ENCODE measurements at places on chromosomes 4 and X.

DNA sequence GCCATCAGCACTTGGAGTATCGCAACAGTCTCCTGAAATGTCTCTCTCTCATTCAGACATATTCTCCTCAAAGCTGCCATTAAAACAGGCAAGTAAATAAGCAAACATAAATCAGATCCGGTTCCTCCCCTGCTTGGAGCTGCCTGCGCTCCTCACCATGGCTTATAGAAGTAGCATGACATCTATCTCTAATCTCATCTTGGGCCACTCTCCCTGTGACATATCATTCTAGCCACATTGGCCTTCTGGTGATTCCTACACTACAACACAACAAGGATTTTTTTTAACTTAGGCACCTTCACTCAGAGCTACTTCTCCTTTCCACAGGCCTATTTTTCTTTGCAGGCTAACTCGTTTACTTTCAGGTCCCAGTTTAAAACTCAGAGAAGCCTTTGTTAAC is 387.9 kb downstream of the ARHGAP24 start:
- no peak for DNase-seq

GRCh38 chr4:121484633-121485032 is 103.8 kb upstream of the QRFPR start:
- no peak for DNase-seq

- DNase-seq: no peak
Measured at GRCh38 chr4:165539801-165540200, 161.0 kb downstream of the CPE start.

- DNase-seq: no peak
Measured at GRCh38 chr4:78691334-78691754, 84.8 kb upstream of the BMP2K start.

GRCh38 chr4:111400741-111401140 is 744.5 kb upstream of the FAM241A start:
- DNase-seq: no peak

GRCh38 chrX:2536141-2536540 is 35.4 kb upstream of the DHRSX start:
- no peak for DNase-seq

GRCh38 chrX:13697455-13697854 is 8.5 kb downstream of the RAB9A start:
- DNase-seq: no peak

GRCh38 chr4:96775501-96775900 is 935.6 kb downstream of the PDHA2 start:
- DNase-seq: no peak

DNA sequence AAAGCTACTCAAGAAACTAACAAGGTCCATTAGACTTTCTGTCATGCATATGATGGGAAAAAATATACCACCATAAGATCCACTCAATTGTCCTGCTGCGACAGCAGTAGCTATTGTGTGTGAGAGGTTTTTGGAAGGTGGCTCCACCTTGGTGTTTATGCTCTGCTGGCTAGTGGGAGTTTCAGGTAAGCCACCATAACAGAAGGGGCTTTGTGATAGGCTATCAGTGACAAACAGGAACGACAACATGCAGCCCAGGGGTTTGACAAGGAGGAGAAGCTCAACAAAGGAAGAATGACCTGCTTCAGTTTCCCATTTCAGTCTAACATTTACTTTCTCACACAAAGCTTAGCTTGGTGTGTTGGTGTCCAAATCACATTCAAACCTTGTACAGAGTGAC is 182.6 kb downstream of the ATOH1 start:
- no peak for DNase-seq

DNA sequence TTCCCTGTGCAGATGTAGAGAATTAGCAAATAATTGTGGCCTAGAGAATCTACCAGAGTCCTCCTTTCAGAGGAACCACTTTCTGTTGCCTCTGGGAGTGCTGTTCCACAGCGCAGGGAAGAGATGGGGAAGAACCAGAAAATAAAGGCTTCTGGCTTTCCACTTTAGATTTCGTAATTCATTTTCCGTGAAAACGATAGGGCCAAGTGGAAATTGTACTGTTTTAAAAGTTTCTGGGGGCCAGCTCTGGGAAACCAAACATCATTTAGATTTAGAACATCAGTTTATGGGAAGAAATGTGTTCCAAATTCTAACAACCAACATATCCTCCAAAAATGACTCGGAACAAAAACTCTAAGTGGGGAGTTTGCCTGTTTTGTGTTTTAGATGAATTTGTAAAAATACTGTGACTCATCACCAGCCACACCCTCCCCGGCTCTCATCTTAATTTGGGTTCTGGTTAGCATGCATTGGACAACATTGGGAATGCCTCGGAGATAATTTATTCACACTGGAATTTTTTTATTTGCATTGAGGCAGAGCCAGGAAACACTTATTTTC is 65.2 kb upstream of the LNX1 start:
- no peak for DNase-seq

DNA sequence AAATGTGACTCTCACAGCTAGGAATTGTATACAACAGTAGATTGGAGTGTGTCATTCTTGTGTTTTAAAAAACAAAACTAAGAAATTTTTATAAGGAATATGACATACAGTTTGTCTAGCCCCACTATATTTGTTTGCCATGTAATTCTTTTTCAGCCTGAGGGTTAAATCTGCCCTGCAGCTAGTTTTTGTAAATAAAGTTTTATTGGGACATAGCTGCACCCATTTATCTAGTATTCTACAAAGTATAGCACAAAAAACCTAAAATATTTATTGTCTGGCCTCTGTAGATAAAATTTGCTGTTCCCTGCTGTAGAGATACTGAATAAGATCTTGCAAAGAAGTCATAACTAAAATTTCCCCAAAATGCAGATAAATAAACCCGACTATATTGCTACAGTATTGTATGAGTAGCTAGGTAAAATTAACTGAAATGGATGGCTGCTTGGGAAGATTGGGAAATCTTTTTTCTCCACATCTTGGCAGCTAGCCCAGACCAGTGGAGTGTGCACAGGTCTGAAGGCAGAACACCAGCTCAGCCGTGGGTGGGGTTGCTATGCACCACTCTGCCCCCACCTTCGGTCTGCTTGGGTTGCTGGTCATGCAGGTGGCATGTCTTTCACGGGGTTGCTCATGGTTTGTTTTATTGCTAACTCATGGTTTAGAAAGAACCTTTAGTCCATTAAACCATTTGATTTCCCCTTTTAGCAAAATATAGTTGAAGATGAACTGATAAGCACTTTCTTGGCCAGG is 127.9 kb downstream of the KLHL8 start:
- no peak for DNase-seq

- DNase-seq: no peak
Measured at GRCh38 chrX:118392716-118393115, 46.8 kb downstream of the WDR44 start.

GRCh38 chr4:55444827-55445226 is 49.1 kb downstream of the TMEM165 start:
- no peak for DNase-seq

DNA sequence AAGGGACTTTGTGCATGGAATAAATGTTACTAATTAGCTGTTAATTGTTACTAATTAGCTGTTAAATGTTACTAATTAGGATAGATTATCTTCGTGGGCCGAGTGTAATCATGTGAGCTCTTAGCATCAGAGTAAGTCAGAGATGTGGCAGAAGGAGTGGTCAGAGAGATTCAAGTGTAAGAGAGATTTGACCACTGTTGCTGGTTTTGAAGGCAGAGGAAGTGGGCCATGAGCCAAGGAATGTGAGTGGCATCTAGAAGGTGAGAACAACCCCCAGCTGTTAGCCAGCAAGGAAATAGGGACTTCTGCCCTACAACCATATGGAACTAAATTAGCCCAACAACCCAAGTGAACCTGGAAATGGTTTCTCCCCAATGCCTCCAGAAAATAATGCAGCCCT is 28.2 kb downstream of the ODAPH start:
- DNase-seq: no peak

GRCh38 chrX:96438803-96439202 is 245.8 kb upstream of the DIAPH2 start:
- no peak for DNase-seq

DNA sequence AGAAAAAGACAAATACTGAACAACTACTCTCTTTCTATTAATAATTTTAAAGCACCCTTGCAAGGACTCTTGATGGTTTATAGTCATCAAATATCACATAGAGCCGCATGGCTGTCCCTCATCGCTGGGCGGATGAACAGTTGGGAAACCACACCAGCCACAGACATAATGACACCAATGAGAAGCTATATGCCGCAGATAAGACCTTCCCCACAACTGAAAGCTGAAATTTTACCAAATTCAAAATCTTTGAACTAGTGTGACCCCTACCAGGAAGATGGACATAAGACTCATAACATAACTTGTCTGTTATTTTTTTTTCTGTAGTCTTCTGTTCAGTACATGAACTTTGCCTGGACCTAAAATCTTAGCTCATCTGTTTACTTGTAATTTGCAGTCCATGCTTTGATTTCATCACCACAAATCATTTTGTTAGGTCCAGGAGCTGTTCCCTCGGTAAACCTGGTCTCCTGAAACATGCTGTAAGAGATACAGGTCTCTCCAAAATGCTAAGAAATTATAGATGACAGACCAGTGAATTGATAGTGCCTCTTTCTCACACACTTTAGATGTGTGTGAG is 157.3 kb upstream of the RAPGEF2 start:
- DNase-seq: no peak

DNA sequence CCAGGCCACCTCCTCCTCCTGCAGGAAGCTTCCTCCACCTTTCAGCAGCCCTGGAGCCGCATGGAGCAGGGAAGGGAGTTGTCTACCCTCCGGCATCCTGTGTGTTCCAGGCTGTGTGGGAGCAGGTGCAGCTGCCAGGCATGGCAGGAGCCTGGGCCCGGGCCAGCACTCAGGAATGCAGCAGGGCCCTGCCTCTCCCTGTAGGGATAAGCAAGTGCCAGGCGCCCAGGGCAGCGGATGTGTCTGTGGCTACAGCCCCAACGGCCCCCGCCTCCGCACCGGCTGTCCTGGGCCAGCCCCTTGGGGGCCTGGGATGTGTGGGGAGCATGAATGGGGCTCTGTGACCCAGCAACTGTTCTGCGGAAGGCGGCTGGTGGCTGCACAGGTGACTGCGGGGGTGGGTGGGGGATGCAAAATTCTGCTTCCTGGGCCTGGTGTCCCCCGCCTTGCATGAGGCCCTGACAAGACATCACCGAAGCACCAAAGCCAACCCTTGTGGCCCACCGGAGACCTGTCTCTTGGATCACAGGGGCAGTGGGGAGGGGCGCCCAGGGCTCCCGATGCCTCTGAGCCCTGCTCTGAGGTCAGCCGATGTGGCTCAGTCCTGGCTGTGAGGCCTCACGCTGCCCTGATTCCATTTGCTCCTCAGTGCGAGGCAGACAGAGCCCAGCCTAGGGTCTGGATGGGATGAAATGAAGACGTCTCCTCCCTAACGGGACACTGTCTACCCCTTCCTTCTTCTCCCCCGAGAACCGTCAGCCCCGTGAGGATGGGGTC is 1.4 kb upstream of the DOK7 start:
- DNase-seq: no peak

GRCh38 chr4:16942491-16942890 is 44.0 kb upstream of the LDB2 start:
- no peak for DNase-seq

DNA sequence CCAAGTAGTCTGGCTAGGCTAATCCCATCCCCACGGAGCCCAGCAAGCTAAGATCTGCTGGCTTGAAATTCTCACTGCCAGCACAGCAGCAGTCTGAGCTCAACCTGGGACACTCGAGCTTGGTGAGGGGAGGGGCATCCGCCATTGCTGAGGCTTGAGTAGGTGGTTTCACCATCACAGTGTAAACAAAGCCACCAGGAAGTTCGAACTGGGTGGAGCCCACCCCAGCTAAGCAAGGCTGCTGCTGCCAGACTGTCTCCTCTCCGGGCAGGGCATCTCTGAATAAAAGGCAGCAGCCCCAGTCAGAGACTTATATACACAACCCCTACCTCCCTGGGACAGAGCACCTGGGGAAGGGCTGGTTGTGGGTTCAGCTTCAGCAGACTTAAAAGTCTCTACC is 639.6 kb downstream of the IQCM start:
- no peak for DNase-seq

DNA sequence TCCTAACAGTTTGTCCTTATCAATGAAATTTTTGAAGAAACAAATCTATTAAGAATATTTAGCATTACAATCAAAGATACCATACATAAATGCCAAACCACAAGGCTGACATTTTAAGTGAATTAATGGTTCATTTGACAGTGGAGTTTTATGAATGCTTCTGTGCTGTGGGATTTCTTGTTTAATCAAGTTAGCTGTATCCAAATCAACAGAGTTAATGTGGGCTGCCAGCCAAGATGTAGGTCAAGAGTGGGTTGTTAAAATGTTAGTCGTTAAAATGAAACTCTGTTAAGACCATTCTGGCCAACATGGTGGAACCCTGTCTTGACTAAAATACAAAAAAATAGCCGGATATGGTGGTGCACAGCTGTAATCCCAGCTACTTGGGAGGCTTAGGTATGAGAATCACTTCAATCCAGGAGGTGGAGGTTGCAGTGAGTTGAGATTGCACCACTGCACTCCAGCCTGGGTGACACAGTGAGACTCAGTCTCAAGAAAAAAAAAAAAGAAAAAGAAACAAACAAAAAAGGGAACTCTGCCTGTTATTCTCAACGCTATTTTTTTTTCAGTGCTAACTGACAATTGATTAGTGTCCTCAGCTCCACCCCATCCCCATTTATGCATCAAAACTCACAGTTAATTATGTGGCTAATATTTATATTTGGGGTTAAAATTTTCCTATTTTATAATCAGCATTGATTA is 20.2 kb downstream of the GPAT3 start:
- DNase-seq: no peak

- DNase-seq: no peak
Measured at GRCh38 chr4:176794151-176794550, 1.4 kb upstream of the VEGFC start.

- DNase-seq: no peak
Measured at GRCh38 chrX:115023139-115023538, 5.7 kb upstream of the IL13RA2 start.

DNA sequence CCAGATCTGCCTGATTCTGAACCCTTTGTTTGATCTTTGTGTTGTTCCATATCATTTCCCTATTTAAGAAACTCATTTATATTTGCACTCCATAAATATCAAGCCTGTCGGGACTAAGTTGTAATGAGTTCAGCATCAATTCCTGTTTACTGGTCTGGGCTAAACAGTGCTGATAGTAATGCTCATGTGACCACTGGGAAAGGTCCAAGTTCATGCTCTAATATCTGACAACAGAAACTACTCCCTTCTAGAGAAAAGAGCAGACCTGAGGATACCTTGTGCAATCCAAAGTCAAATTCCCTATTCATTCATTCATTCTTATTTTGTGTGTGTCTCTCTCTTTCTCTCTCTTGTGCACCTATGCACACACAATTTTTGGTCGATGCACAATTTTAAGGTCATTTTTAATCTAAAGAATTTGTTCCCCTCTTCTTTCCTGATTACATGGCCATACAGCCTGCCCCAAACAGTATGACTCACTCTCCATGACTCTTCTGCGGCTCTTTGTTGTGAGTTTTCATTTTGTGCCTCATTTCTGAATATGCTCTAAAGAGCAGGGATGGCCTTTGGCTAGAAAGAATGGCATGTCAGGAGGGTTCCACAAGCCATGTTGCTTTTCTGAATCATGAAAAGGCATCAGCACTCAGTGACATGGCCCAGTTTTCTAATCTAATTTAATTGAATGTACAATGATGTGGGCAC is 664.3 kb downstream of the RPA4 start:
- DNase-seq: no peak

- no peak for DNase-seq
Measured at GRCh38 chr4:7166237-7166636, 26.1 kb upstream of the SORCS2 start.

- DNase-seq: no peak
Measured at GRCh38 chrX:15269618-15270521, at the start of gene ASB9. ASB9 (minus strand) TSS chrX:15270083; CDS start chrX:15269874, 209 bp downstream.
